ENCODE measurements at places on chromosomes 6 and 20. TPM values are rescaled to one million over a fixed set of nuclear protein-coding genes. Genes with fewer than 3 reads are reported as not detected.

Gene THBS2
- 3,001 TPM for total RNA-seq

Gene BPIFB2
- not detected for total RNA-seq

Gene CDH4
- total RNA-seq: 0.70 TPM

Gene FAM209B
- not detected for total RNA-seq

Gene CFB
- 15.0 TPM for total RNA-seq

Gene EPPIN
- total RNA-seq: not detected

Gene FKBP5
- total RNA-seq: 4.7 TPM

Gene TINAG
- not detected for total RNA-seq

Gene IP6K3
- total RNA-seq: not detected

Gene B3GALT4
- 5.0 TPM for total RNA-seq

Gene ASCC3
- 66.8 TPM for total RNA-seq

Gene ENPP1
- total RNA-seq: 1.5 TPM

Gene MKKS
- total RNA-seq: 3.2 TPM

Gene ADGB
- not detected for total RNA-seq

Gene ISM1
- not detected for total RNA-seq

Gene CST1
- total RNA-seq: 49.8 TPM

Gene ADTRP
- total RNA-seq: 2.0 TPM

Gene NMBR
- total RNA-seq: not detected

Gene NHLRC1
- 1.9 TPM for total RNA-seq

Gene VGLL2
- not detected for total RNA-seq

Gene OR2B6
- not detected for total RNA-seq

Gene DPPA5
- total RNA-seq: not detected

Gene SS18L1
- 21.2 TPM for total RNA-seq

Gene BAK1
- 19.7 TPM for total RNA-seq

Gene POPDC3
- total RNA-seq: 1.4 TPM

Gene TNNC2
- 0.15 TPM for total RNA-seq

Gene OVOL2
- not detected for total RNA-seq

Gene TNFRSF6B
- 7.8 TPM for total RNA-seq

Gene PDYN
- total RNA-seq: not detected

Gene MLIP
- total RNA-seq: not detected

Gene TRIM15
- not detected for total RNA-seq

Gene AK9
- 2.2 TPM for total RNA-seq

Gene RAB44
- total RNA-seq: not detected

Gene FOXQ1
- total RNA-seq: not detected

Gene MEI4
- total RNA-seq: not detected

Gene MLN
- total RNA-seq: not detected

Gene TNFRSF21
- total RNA-seq: 17.1 TPM

Gene EFCAB8
- total RNA-seq: under 0.01 TPM

Gene SUMO4
- total RNA-seq: 0.70 TPM

Gene RCAN2
- 1.2 TPM for total RNA-seq

Gene EBF4
- total RNA-seq: 0.75 TPM

Gene NKAPL
- 1.4 TPM for total RNA-seq

Gene BMP7
- under 0.01 TPM for total RNA-seq

Gene ZNF165
- 0.30 TPM for total RNA-seq

Gene ADA
- total RNA-seq: 31.5 TPM

Gene HUS1B
- total RNA-seq: 0.68 TPM

Gene CALHM6
- total RNA-seq: 0.23 TPM

Gene HTR1B
- not detected for total RNA-seq

Data from smooth muscle cell of the coronary artery (primary cell).